Cardiac septum (tissue), 1 donor: ENCODE measurements at places on chromosomes 3 and 15. TPM values are rescaled to one million over a fixed set of nuclear protein-coding genes. Genes with fewer than 3 reads are reported as not detected.

RARB gene
- 20.3 TPM for total RNA-seq

DNA sequence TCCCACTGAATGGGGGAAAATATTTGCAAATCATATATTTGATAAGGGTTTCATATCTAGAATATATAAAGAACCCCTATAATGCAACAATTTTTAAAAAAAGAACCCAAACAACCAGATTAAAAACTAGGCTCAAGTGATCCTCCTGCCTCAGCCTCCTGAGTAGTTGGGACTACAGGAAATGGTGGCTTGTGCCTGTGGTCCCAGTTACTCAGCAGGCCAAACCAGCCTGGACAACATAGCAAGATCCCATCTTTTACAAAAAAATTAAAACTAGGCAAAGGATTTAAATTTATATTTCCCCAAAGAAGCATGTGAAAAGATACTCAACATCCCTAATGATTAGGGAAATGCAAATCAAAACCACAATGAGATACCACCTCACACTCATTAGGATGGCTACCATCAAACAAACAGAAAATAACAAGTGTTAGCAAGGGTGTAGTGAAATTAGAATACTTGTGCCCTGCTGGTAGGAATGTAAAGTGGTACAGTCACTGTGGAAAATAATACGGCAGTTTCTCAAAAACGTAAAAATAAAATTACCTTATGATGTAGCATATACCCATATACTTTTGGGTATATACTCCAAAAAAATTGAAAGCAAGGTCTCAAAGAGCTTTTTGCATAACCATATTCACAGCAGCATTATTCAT is 19.7 kb downstream of the TFDP2 start:
- DNase-seq, result no peak

DNA sequence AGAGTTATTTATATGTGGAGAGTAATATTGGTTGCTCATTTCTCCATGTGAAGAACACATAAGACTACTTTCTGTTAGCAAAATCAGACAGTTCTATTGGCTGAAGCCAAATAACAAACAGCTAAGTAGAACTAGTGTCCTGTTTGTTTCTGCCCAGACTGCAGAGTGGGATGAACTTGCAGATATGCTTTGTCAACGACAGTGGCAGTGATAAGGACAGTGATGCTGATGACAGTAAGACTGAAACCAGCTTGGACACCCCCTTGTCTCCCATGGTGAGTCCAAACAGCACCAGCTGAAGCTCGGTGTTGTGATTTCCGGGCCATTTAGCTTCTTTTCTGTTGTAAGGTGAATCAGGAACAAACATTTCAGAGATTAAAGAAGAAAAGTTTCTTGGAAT is 102.6 kb upstream of the IL12A start:
- no peak for DNase-seq

DNA sequence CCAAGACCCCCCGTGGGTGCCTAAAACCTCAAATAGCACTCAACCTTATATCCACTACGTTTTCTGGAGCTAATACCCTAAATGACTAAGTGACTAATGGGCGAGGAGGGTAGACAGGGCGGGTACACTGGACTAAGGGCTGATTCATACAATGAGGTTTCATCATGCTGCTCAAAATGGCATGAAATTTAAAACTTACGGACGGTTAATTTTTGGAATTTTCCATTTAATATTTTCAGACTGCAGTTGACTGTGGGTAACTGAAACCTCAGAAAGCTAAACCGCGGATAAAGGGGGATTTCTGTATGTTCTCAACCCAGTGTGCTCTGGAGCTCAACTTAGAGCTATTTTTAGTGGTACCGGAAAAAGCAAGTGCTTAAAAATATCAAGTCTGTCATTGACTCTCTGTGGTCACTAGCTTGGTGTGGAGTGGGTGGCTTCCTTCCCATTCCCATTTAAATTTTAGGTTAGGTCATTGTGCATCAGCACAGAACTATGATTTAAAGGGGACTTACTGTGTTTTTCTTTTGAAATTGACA is 72.9 kb downstream of the LRRC28 start:
- no peak for DNase-seq

KLHL6 gene
- 2.2 TPM for total RNA-seq

- no peak for DNase-seq
Observed at GRCh38 chr3:172302203-172302602, 146.1 kb downstream of the GHSR start.

BNIP2 gene
- total RNA-seq, result 87.4 TPM

TSEN2 gene
- 11.1 TPM for total RNA-seq

CATSPER2 gene
- total RNA-seq, result 3.0 TPM

- DNase-seq, result peak; percentile 82
Observed at GRCh38 chr3:147680837-147681483, 271.8 kb downstream of the ZIC1 start.
